Activated T-helper 1 cell treated with anti-CD3 and anti-CD28 coated beads, Interleukin-12 subunit alpha, Interleukin-12 subunit beta, Interleukin-2, Interleukin-4 antibody, amounts not matched to agents 30 ng/mL and 10 ng/mL and 1 ng/mL, durations not matched to agents 14 hours and 24 hours and 36 hours (primary cell): ENCODE measurements at places on chromosomes 2 and 18.
A peak's percentile ranks its signal among the peaks of the same experiment; 100 is the strongest.

- DNase-seq, result no peak
Observed at GRCh38 chr2:173044686-173045085, 31.0 kb upstream of the MAP3K20 start.

GRCh38 chr2:164826293-164827243, 15.1 kb downstream of the COBLL1 start:
- no peak for DNase-seq

GRCh38 chr2:207164006-207164831, 1.5 kb downstream of the KLF7 start:
- DNase-seq, result no peak

DNA sequence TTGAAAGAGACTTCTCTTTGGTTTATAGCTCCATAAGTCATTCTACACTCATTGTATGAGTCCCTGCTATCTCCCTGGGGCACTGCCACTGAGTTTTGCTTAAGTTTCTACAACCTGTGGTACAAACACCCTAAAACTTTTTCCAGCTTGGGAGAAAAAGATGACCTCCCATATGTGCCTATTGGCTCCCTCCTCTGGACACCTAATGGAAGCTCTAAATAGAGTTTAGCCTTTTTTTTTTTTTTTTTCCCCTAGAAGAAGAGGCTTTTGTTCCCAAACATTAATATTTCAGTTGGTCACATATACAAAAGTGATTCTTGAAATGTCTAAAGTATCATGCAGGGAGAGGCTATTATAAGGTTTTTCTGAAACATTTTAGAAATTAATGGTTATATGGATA, 547.2 kb upstream of the TMEFF2 start:
- no peak for DNase-seq

DNA sequence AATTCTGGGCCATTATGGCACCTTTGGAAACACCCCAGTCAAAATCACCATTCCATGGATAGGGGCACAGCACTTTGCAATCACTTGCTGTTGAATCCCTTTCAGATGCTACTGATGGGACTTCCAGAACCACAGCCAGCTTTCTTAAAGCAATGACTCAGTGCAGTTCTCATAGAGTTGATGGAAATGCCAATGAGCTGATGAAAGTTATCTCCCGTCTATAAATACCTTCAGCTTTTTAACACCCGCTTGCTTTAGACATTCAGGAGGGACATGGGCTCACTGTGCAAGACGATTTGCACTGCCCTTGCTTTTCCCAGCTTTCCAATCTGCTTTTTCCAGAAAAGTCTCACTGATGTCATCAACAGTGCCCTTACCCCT, 66.7 kb upstream of the RPL31 start:
- no peak for DNase-seq

DNA sequence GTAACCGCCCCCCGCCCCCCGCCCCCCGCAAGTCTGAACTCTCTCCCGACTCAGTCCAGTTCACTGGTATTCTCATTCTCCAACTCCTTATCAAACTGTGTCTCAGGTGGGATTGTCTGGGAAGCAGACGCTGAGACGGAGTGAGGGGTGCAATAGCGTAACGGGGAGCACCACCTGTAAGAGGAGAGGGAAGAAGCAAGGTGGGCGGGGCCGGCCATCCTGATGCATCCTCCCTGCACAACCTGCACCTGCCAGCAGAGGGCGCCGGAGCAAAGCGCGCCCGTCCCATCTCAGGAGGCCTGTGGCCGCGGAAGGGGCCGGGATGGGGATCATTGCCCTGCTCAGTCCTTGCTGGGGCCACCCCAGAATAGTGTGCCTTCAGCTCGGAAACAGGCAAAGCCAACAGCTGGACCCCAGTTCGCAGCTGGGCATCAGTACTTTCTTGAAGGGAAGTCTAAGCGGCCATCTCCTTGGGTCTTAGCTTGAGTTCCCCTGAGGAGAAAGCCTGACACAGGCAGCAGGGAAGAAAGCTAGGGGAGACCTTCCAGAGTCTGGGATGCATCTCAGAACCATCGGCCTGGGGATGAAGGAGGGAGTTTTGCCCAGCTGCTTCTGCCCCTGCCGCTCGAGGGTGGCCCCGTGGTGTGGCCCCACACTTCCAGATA, 208.0 kb downstream of the TFCP2L1 start:
- peak; percentile 60 for DNase-seq

DNA sequence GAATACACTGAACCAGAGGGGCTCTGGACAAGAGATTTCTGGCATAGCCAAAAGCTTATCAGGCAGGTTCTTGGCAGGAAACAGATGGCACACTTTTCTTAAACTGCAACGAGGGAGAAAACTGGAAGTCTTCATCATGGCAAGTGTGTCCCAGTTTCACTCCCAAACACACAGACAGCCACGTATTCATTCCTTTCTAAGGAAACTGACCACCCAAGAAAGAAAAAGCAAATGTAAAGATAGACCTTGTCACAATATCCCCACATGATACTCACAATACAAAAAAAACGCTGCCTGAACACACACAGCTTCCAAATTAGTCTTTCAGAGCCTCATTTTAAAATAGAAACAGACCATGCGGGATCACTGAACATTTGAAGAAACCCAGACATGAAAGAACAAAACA, 40.6 kb upstream of the RTTN start:
- DNase-seq, result no peak

- DNase-seq, result no peak
Observed at GRCh38 chr18:51478908-51479307, 281.4 kb upstream of the MEX3C start.

DNA sequence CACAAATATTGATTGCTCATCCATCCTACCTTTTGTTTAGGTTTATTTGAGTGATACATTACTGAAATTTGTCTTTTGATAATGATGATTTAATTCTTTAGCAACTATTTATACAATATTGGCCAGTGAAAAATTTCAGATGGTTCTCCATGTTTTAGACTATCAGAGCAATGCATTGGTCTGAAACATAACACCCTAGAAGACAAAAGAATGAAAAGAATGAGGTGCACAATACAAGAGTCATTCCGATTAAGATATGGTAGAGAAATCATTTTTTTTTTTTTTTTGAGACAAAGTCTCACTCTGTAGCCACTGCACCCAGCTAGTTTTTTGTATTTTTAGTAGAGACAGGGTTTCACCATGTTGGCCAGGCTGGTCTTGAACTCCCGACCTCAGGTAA, 197.4 kb upstream of the FAM98A start:
- no peak for DNase-seq

DNA sequence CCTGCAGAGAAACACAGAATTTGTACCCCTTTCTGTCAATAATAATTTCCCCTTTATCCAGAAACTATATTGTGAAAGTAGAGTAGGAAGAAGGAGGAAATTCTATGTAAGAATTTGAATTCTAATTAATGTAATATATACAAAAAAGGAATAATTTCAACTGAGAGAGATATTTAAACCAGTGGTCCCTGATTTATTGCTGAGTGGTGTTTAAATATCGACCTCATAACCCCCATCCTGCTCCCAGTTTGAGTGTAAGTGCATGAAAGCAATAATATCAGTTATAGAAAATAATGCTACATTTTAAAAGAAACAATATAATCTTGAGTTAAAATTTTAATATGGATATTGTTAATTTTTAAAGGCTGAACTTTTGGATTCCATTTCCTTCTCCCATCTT, 286.2 kb upstream of the REG3G start:
- DNase-seq, result no peak

DNA sequence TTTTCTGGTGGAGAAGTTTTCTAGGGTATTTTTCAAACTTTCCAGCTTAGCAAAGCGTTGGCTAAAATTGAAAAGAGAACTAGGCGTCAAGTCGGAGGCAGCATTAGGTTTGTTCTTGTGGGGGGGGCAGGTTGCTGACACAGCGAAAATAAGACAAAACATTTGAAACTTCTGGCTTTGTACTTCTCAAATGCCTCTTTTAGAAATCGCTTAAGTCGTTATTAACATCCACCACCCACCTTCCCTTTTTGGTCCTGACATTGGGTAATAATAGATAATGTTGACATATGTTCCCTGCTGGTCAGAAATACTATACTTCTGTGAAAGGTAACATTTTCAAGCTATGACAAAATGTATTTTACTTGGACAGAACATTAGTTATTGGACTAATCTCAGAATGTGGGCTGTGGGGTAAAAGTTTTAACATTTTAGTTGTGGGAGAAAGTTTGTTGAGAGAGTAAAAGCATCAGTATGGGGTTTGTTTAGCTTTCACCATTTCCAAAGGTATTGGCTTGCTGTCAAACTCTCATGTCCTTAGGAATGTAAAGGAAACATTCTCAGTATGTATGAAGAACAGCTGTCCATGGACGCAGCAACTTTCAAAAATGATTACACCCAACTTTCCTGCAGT, 88.1 kb upstream of the ZEB2 start:
- no peak for DNase-seq

- no peak for DNase-seq
Observed at GRCh38 chr2:85994421-85994777, 105.6 kb upstream of the ST3GAL5 start.

DNA sequence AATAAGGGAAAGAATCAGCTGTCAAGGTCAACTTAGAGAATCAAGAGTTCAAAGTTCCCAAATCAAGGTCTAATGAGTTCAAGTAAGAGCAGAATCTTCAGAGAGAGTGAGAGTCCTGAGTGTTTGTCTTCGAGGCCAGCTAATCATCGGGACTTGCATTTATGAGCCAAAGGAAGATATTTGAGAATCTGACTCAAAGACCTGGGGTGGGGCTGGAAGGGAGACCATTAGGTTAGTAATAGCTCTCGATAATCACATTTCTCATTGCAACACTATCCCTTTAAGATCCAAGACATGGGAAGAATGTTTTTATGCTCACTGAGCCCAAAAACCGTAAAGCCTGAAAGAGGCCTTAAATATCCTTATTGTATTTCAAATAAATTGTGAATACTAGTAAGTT, 72.0 kb upstream of the FSHR start:
- DNase-seq, result no peak

GRCh38 chr2:37848451-37848850, 76.6 kb upstream of the RMDN2 start:
- no peak for DNase-seq

GRCh38 chr2:5510082-5510481, 182.1 kb upstream of the SOX11 start:
- no peak for DNase-seq

DNA sequence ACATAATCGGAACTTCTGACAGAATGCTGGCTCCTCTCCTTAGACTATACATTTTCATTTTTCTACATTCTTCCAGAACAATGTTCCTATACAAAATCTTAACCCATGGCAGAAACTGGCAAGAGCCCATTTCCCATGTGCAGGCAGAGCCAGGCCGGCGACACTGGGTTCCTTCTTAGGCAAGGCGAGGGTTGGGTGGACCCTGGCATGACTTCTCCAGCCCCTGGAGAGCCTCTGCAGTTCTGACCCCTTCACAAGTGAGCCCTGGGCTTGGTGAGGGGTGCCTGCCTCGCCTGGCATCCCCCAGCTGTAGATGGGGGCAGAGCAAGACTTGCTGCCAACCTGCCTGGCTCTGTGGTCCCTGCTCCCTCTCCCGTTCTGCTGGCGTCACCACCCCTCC, 5.0 kb downstream of the GYPC start:
- DNase-seq, result no peak

DNA sequence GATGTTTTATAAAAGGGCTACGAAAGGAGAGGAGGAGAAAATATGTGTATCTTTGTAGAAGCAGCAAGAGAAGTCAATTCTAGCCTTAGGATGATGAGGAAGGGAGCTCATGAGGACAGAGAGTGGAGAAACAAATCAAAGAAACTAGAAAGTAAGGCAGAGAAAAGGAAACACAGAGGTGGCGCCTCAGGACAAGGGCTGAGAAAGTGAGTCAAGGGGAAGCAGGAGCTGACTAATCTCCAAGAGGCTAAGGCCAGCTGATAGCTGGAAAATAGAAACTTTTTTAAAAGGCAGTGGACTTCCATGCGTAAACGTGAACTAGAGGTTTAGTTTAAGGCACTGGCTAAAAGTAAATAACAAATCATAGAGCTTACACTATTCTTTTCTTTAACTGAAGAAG, 173.3 kb downstream of the ANKRD44 start:
- DNase-seq, result no peak

GRCh38 chr18:75500545-75500944, 73.0 kb upstream of the SMIM21 start:
- DNase-seq, result no peak
